SJCRH30 (cell line): ENCODE measurements at places on chromosomes 11 and 22. TPM values are rescaled to one million over a fixed set of nuclear protein-coding genes. Genes with fewer than 3 reads are reported as not detected.

DNA sequence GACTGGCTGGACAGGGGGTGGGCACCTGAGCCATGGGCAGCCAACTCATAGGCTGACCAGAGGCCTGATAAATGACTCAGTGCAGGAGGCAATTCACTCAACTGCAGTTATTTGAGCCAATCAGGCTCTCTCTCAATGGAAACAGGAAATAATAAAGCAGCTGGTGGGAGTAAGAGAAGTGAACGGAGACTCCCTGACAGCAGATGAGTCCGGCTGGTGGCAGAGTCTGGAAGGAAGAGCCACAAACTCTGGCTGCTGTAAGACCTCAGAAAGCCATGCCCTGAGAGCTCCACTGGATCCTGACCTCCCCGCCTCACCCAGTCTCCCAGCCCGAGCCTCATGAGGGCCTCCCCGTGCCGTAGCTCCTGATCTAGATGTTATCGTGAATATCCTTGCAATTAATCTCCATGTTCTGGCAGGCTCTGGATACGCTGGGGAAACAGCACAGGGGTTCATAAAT, 69.8 kb downstream of the TRIM29 start:
- peak; percentile 6 for DNase-seq

GRCh38 chr22:23168391-23169042, 11.8 kb upstream of the BCR start:
- DNase-seq = no peak

GRCh38 chr22:50583294-50583861, 729 bp upstream of the CHKB start:
- no peak for DNase-seq

DNA sequence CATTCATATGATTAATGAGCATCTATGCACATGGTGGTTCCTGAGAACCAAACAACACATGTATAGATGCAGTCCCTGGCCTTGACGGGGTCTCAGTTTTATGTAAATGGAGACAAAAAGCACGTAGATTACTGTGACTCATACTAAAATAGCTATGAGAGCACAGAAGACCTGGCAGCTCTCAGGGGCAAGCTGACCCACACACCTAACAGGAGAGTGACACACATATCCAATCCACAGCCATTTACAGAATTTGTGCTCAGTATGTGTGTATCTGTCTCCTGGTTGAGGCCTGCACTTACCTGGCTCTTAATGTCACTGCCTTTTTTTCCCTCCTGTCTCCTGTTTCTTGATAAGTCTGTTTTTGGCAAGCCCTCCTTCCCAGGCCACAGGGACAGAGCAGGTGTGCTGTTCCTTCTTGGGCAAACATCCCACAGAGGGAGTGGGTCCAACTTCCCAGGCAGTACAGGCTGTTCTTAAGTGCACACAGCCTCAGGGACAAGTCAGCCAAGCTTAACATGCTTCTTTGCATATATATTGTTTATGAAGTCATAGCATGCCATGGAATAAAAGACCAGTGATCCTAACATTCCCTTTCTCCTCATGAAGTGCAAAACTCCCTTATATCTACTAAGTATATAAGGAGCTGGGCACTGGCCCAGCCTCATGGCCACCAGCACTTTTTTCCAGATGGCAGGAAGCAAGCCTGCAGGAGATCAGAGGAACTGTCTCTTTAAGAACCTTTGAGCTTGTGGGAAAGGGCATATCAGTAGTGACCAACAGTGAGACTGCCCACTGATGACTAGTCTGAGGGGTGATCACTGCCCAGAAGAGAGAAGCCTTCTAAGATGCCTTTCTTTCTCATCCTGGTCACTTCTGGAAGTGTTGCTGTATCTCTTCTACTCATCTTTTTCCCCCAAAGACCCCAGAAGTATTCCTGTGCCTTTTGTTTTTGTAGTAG, 124.7 kb upstream of the CCDC90B start:
- no peak for DNase-seq

- DNase-seq = no peak
Observed at GRCh38 chr22:27651486-27651885, 150.1 kb downstream of the MN1 start.

DNA sequence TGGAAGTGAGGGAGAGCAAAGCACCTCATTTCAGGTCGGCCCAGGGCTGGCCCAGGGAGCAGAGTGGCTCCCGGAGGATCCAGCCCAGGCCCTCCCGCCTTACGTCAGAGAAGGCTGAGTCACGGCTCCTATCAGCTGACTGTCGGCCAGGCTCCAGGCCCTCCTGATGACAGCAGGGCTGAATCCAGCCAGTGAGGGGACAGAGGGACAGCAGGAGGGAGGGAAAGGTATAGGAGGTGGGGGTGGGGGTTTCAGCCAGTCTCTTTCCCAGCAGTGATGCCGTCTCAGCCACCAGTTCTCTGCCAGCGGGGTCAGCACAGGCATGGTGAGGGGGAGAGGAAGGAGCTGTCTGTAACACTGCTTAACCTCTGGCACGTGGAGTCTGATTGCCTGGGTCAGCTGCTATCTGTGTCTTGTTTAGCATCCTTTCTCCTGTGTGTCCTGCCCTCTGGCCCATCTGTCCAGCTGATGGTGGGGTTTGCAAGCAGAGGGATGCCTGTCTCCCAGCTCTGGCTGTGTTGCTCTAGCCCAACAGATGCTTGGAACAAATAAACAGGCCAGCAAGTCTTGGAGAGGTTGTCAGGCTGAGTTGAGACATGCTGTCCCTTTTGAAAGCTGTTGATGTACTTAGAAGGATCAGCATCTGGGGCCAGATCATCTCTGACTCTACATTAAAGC, 74.0 kb downstream of the ADAMTS15 start:
- peak; percentile 82 for DNase-seq

DNA sequence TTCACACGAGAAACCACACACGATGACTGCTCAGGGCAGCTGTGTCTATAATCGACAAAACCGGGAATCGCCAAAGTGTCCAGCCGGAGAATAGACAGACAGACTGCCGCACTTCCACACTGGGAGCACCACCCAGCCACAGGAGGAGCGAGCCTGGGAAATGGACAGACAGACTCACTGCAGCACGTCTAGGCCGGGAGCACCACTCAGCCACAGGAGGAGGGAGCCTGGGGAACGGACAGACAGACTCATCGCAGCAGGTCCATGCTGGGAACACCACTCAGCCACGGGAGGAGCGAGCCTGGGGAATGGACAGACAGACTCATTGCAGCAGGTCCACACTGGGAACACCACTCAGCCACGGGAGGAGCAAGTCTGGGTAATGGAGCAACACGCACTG, 137.2 kb downstream of the BRD1 start:
- peak; percentile 48 for DNase-seq

- DNase-seq = no peak
Observed at GRCh38 chr22:33062361-33062760, 4.2 kb upstream of the SYN3 start.

DNA sequence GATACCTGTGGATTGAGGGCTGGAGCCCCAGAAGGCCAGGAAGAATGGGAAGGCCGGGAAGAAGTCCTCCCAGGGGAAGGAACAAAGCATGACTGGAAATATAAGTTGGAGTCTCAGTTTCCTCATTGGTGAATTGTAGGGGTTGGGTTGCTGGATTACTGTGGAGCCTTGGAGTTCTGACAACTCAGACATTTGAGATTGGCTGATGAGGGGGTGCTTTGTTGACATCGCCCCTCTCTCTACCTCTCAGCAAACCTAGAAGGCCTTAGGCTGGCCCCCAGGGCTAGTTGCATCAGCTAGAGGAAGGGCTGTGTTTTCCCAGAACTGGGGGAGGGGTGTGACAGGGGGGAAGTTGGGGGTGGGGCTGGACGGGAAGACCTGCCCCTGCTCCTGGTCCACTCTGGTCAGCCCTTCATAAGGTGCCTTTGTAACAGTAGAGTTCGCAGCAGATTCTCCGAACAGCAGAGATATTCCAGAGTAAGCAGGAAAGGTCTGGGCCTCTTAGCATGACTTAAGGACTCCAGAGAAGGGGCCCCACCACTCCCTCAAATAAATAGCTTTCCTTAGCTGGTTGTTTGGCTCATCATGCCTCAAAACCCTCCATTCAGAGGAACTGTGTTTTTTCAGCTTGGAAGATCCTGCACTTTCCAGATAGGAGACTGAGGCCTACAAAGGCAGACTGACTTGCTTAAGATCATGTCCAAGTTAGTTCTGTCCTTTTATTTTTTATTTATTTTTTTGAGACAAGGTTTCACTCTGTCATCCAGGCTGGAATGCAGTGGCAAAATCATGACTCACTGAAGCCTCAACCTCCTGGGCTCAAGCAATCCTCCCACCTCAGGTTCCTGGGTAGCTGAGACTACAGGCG, 12.5 kb upstream of the THRSP start:
- no peak for DNase-seq

GRCh38 chr22:26168939-26169314, 335 bp upstream of the SEZ6L start:
- no peak for DNase-seq

GRCh38 chr11:74084796-74085541, 76.1 kb upstream of the UCP3 start:
- DNase-seq = no peak

DNA sequence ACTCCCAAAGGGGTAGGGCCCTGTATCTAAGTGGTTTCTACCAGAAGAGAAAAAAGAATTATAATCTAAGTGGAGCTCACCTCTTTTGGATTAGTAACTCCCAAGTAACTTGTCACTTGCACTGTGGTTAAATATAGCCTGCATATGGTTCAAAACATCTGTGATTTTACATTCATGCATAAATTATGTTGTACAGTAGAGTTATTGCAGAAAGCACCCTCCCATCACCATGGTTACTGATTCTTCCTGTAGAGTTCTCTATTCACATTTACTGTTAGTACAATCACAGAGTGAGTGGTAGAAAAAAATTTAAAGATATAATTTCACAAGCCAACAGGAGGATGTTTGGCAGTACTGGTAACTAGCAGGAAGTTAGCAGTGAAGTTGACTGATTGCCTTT, 80.4 kb downstream of the LRRC4C start:
- DNase-seq = no peak

- DNase-seq = no peak
Observed at GRCh38 chr11:96070453-96070852, 146.5 kb upstream of the MTMR2 start.

DNA sequence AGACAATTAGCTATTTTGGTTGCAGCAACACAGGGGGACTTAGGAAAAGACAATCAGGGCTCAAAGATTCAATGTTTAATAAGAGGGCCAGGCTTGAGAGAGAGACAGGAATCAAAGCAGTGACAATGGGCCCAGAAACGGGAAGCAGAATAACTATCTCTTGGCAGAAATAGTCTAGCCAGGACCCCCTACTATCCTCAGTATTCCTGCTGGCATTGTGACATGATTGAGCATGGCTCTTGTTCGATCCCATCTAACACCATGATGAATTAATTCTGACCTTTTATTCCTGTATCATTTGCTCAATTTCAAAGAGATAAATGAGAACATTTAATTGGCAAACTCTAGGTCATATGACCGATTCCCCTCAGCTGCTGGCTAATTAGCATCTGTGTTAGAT, 12.8 kb upstream of the ANO5 start:
- no peak for DNase-seq

GRCh38 chr11:130278151-130278550, 36.6 kb downstream of the ZBTB44 start:
- no peak for DNase-seq

- DNase-seq = no peak
Observed at GRCh38 chr11:35610631-35611030, 7.6 kb upstream of the FJX1 start.

GRCh38 chr11:120324932-120325810, at the start of gene TLCD5:
TSS of gene TLCD5 (plus strand) at chr11:120325299. CDS start at chr11:120327442, 2,143 bp downstream.
- peak; percentile 59 for DNase-seq

DNA sequence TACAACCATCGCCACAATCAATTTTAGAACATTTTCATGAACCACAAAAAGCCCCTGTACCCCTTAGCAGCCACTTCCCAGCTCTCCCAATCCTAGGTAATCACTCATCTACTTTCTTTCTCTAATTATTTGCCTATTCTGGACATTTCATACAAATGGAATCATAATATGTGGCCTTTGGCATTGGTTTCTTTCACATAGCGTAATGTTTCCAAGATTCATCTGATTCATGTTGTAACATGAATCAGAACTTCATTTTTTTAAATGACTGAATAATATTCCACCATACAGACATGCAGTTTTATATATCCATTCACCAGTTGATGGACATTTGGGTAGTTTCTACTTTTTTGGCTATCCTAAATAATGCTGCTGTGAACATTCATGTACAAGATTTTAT, 56.2 kb upstream of the RCN1 start:
- no peak for DNase-seq

- no peak for DNase-seq
Observed at GRCh38 chr22:19597399-19597735, 73.2 kb upstream of the CLDN5 start.

GRCh38 chr11:68552542-68552941, 92.0 kb downstream of the PPP6R3 start:
- DNase-seq = no peak

DNA sequence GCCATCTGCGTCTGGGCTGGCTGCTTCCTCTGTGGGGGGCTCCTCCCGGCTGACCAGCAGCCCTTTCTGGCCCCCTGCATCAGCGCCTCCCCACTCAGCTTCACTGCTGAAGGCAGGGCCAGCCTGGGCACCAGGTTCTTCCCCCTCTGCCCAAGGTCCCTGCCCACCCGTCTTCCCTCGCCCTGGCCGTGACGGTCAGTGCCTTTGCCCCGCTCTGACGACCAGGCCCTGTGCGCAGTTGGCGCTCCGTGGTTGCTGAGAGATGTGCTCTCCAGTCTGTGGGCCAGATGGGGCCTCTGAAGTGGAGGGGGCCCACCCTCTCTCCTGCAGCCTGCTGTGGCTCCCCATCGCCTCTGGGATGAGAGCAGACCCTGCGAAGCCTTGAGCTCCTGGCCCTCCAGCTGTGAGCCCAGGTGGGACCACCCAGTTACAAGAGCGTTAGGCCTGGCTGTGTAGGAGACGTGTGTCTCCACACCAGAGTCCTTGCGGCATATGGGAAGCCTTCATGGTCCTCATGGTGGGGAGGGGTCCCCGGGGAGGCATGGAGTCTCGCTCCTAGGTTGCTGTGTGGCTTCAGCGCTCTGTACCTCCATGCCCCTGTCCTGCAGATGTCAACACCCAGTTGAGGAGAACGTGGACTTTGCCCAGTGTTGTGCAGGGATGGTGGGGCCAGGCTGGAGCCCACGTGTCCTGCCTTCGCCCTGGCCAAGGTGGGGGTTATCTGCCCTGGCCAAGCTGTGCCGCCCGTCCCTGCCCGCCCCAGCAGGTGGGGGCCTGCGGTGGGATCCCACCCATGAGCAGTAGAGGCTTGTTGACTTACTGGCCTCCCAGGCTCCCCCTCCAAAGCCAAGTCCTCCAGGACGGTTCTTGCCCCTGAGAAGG, 14.2 kb downstream of the LRP5 start:
- no peak for DNase-seq

- no peak for DNase-seq
Observed at GRCh38 chr11:82195283-82195682, 538.4 kb downstream of the FAM181B start.

The OR4D5 gene
- not detected in 2 replicates for total RNA-seq

The HEPHL1 gene
- total RNA-seq = not detected in 2 replicates

The ADSL gene
- 134 TPM in 2 replicates for total RNA-seq

The CDC42EP1 gene
- total RNA-seq = 11.9 and 12.4 TPM in 2 replicates

The RPS6KB2 gene
- total RNA-seq = 25.9 and 33.5 TPM in 2 replicates

The RAC2 gene
- total RNA-seq = not detected in 2 replicates

The SNX32 gene
- total RNA-seq = 0.04 TPM in 1 of 2 replicates, not detected in the other

The TBX10 gene
- not detected in 2 replicates for total RNA-seq

The P4HA3 gene
- not detected in 2 replicates for total RNA-seq

The CARD10 gene
- 28.9 and 30.9 TPM in 2 replicates for total RNA-seq

The KREMEN1 gene
- total RNA-seq = 37.5 and 45.7 TPM in 2 replicates

The NUMA1 gene
- 154 and 162 TPM in 2 replicates for total RNA-seq

The ZNRF3 gene
- 9.1 and 9.7 TPM in 2 replicates for total RNA-seq
